ENCODE measurements at places on chromosomes 13 and 19.

DNA sequence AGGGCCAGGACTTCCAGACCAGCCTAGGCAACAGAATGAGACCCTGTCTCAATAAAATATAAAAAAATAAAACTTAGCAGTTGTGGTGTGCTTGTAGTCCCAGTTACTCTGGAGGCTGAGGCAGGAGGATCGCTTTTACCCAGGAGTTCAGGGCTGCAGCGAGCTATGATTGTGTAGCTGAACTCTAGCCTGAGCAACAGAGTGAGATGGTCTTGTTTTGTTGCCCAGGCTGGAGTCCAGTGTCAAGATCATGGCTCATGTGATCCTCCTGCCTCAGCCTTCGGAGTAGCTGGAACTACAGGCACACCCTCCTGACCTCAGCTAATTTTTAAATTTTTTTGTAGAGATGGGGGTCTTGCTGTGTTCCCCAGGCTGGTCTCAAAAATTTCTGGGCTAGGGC, 4.3 kb upstream of the JUNB start:
- DNase-seq: no peak

- no peak for DNase-seq
Measured at GRCh38 chr19:38003438-38004185, 96.6 kb downstream of the SIPA1L3 start.

DNA sequence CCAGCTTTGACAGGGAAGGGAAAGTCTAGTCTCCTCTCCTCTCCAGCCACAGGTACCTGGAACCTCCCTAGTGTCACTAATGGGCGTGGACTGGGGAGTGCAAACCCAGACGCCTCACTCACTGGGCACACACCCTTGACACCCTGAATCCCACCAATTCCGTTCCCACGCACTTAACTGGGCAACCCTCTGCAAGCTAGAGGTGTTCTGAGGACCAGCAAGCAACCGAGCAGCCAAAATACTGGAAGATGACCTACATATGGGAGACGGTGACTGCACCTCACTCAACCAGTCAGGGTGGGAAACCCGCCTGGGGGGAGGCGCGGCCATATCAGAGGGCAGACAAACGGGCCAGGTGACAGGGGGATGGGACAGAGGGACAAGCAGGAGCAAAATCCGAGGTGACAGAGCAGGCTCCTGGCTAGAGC, 991 bp downstream of the ABHD17A start:
- DNase-seq: no peak

GRCh38 chr19:56732976-56733375, 61.4 kb upstream of the ZNF835 start:
- no peak for DNase-seq

DNA sequence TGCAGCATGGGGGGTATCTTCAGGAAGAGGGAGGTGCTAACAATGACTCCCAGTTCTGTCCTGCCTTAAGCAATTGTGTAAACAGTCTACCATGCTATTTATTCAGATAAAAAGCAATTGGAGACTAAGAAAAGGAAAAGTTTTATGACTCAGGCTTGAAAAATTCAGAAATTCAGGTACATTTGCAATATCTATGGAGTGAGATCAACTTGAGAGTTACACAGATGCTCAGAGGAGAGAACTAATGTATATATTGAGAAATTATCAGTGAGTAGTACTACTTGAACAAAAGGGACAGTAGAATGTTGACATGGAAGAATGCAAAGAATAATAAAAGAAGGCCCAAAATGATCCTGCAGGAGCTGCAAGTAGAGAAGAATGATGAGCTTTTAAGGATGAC, 277.6 kb upstream of the DACH1 start:
- DNase-seq: no peak

GRCh38 chr13:73244467-73244866, 185.7 kb downstream of the KLF5 start:
- DNase-seq: no peak

DNA sequence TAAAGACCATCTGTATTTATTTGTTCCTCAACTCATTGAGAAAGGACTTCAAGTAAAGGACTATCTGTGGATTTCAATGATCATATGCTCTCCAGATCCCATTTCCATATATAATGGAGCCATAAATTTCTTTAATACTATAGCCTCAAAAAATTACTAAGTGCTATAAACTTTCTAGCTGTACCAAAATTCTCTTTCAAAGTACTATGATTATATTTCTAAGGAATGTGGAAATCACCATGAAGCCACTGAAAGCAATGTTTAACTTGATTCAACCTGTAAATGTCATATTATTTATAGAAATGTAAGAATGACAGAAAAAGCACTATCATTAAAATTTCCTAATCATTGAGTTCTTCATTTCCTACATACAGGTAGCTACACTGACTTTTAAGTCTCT, 20.7 kb downstream of the TBC1D4 start:
- no peak for DNase-seq

- DNase-seq: no peak
Measured at GRCh38 chr19:1837625-1838105, 10.6 kb downstream of the REXO1 start.

- DNase-seq: no peak
Measured at GRCh38 chr13:113732176-113732960, 26.7 kb upstream of the TMEM255B start.

GRCh38 chr13:107847406-107847805, 367.9 kb downstream of the LIG4 start:
- DNase-seq: no peak

Measured in vagina (tissue), 2 donors.